ENCODE measurements at places on chromosomes 5 and 9.
A peak's percentile ranks its signal among the peaks of the same experiment; 100 is the strongest.

GRCh38 chr5:134642931-134643530 lies 5.6 kb upstream of the SEC24A start:
- DNase-seq, result no peak

GRCh38 chr9:137174722-137175293 lies 3.0 kb upstream of the TMEM210 start:
- no peak for DNase-seq

GRCh38 chr5:89572696-89573095 lies 689.7 kb upstream of the MEF2C start:
- no peak for DNase-seq

GRCh38 chr5:142248853-142249462 lies 75.9 kb downstream of the SPRY4 start:
- no peak for DNase-seq

DNA sequence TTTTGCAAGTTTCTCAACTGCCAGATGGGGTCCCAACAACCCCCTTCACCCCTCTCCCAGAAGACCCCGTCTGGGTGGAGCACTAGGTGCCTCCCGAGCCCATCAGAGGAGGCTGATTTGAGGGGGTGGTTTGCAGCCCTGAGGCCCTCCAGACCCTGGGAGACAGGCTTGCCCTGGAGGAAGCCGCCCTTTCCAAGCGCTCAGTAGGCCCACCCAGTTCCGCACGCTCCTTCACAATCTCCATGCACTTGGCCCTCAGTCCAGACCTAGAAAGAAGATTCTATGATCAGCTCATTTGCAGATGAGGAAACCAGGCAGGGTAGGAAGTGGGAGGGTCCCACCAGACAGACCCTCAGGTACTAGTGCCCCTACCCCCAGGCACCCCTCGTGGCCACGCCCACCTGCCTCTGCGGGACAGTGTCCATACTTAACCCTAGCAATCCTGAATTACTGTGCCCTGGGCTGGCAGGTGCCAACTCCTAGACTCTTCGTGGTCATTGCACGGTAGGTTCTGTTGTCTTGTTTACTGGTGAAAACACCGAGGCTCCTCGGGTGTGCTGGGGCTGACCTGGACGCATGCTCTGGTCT lies 22.3 kb downstream of the OR2V1 start:
- no peak for DNase-seq

DNA sequence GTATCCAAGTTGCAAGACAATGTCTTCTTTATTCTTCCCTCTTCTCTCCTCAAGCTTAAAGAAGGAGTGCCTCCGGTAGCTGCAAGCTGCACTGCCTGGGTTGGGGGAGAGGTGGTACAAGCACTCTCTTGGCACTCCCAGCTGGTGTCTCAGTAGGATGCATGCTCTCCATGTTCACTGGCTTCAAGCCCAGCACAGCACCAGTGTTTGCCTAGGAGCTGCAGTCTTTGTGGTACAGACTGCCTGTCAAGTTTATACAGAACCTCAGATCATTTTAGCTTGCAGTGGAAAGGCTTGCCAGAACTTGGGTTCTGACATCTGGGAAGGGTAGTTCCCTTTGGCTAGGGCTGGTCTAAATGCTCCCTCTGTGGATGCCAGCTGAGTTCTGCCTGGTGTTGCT lies 505.6 kb downstream of the MAN2A1 start:
- no peak for DNase-seq

DNA sequence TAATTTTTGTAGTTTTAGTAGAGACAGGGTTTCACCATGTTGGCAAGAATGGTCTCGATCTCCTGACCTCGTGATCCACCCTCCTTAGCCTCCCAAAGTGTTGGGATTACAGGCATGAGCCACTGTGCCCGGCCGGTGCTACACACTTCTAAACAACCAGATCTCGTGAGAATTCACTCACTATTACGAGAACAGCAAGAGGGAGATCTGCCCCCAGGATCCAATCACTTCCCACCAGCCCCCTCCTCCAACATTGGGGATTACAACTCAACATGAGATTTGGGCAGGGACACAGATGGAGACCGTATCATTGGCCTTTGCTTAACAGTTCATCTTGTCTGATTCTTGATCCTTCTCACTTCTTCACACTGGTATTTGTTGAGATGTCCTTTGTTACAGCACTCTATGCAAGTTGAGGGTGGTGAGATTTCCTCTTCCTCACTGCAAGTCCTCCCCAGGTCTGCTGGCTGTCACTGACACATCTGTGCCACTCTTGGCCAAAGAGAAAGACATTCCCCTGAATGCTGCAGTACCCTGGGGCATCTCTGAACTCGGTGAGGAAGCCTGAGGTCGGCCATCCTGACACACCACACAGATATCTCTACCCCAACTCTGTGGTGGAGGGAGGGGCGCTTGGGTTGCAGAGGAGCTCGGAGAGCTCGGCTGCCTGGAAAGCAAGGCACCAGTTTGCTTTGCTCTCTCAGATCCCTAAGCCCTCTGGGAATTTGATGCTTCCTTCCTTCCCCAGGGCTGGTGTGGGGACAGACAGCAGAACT lies 4.2 kb upstream of the SUB1 start:
- DNase-seq, result no peak

GRCh38 chr9:137825324-137825989 lies 52.1 kb upstream of the CACNA1B start:
- DNase-seq, result no peak

DNA sequence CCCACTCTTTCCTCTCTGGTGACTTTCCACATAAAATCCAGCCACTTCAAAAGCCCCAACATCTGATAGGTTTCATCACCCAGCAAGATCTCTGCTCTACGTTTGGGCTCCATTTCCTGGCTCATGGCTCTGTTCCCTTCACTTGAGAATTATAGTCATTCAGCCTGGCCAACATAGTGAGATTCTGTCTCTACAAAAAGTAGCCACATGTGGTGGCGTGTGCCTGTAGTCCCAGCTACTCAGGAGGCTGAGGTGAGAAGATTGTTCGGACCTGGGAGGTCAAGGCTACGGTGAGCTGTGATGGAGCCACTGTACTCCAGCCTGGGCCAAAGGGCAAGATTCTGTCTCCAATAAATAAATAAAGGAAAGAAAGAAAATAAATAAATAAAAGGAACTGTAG lies 83.3 kb upstream of the IGFBPL1 start:
- no peak for DNase-seq

DNA sequence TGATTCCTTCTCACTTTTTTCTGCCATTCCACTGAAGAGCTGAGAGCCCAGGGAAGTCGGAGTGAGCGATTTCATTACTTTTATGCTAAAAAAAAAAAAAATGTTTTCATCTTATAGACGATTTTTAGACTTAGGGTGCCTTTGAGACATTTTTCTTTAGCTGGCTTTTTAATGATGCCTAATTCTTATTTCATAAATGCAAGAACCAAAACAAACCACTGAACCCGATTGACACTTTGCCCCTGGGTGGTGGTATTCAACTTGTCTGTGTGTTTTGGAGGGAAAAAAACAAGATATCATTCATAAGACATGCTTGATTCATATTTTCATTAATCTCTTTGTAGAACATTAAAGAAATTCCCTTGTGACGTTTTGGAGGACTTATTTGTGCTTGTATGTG lies 2.4 kb downstream of the TLE4 start:
- no peak for DNase-seq

- DNase-seq, result no peak
These were observed 40.9 kb upstream of the SLC25A51 start for GRCh38 chr9:37944671-37945481.

DNA sequence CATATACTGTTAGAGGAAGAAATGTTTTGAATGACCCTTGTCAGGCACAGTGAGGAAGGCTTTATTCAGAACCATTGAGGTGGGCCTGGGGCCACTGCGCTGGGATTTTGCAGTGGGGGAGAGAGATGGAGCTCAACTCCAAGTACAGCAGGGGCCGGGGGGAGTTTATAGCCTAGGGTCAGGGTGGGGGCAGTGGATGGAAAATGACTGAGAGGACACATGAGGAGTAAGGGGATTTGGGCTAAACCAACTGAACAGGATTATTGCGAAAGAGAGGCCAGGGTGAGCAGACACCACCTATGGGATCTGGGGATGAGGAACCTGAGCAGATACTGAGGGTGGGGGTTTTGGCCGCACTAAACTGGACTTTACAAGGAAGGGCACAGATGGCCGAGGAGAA lies 6.3 kb downstream of the CEP72 start:
- DNase-seq, result no peak

DNA sequence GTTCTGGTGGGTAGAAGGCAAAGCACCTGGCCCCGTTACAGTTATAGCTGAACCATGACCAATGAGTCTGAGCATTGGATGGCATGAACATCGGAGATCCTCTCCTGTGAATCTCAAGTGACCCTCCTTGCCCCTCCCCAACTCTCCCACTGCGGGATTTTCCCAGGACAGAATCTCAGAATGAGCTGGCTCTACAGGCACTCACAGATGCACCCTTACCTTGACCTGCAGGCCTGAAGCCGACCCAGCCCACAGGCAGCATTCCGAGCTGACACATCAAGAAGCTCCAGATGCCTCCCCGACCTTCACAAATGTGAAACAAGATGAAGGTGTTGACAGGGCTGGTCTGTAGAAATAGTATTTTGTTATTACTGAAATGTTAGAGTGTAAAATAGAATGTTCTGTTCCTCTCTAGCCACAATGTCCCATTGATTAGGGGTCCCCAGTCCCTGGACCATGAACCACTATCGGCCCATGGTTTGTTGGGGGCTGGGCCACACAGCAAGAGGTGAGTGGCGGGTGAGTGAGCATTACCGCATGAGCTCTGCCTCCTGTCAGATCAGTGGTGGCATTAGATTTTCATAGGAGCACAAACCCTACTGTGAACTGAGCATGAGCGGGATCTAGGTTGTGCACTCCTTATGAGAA lies 263.4 kb downstream of the AUH start:
- no peak for DNase-seq

GRCh38 chr9:104774831-104775573 lies 11.1 kb downstream of the NIPSNAP3B start:
- no peak for DNase-seq

DNA sequence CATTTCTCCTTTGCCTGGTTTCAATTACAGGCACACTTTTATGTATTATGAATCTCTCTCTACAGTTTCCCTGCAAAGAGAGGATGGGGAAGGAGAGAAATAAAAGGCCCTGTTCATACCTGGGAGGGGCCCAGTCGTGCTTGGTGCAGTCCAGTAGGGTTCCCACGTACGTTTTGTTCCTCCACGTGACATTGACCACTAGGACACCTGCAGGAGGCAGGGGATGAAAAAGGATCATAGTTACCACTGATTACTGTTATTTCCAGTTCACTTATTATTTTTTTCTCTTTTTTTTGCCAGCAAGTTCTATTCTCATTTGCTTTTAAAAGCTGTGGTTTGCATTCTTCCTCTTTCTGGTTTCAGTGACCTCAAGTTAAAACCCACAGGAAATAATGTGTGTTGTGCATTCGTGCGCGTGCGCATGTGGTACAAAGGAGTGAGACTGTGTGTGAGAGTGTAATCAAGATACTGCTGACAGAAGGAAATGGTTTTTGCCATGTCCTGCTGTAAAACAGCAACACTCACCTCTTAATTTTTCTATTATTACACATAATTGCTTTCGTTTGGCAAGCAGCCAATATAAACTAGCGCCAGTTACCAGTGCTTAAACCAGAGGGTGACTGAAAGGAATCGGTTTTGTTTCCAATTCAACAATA lies 96.8 kb downstream of the ZNF608 start:
- peak; percentile 82 for DNase-seq

DNA sequence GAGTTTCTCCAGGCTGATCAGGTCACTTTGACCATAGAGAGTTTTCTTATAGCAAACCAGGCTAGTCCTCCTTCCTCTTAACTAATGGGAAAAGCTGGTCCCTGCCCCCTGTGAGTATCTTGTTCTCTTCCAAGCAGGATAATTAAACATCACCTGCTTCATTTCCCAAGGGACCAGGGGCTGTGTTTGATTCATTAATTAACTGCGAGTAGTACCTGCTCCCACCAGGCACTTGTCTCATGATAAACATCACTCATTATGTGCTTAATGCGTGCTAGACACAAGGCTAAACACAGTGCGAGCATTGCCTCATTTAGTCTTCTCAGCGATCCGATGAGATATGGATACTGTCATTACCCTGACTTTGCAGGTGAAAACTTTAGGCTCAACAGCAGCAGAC lies 1.7 kb upstream of the FAM163B start:
- DNase-seq, result no peak

All from LoVo (cell line).